ENCODE measurements at places on chromosomes 4 and X.

DNA sequence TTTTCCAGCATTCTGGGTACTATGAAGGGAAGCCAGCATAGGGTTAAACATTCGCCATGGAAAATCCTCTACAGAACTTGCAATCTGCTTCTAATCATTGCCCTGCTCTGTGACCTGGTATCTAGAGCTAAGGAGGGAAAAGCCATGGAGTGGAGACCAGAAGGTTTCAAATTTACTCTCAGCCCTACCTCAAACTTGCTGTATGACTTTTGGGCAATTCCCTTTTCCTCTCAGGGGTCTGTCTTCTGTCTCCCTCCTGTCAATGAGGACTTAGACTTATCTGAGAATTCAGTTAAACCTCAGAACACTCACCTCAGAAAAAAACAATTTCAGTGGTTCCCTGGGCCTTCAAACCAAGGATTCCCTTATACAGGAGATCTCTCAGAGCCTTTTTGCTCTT lies 29.1 kb downstream of the ARHGEF9 start:
- no peak for DNase-seq

- DNase-seq: no peak
Observed at GRCh38 chr4:77002321-77003107, 53.0 kb downstream of the SEPTIN11 start.

- no peak for DNase-seq
Observed at GRCh38 chr4:155745984-155746383, 12.8 kb upstream of the GUCY1B1 start.

- DNase-seq: no peak
Observed at GRCh38 chr4:95798003-95798402, 41.9 kb upstream of the PDHA2 start.

DNA sequence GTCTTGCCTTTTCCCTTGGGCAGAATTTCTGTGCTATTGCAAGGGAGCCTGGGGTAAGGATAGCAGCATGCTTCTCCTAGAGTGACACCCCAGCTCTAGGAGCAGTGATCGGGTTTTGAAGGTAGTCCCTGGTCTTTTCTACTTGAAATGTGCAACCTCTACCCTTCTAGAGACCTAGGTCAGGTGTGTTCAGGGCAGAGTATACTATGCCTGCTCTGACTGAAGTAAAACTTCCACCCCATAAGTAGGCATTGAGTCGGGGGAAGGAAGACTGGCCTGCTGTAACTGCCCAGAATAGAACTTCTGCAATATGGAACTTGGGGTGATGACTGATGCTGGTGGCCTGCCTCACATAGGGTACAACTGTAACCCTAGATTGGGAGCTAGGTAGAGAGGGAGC lies 80.9 kb downstream of the ARHGAP36 start:
- no peak for DNase-seq

GRCh38 chrX:12700745-12701144 lies 90.5 kb upstream of the PRPS2 start:
- DNase-seq: no peak

DNA sequence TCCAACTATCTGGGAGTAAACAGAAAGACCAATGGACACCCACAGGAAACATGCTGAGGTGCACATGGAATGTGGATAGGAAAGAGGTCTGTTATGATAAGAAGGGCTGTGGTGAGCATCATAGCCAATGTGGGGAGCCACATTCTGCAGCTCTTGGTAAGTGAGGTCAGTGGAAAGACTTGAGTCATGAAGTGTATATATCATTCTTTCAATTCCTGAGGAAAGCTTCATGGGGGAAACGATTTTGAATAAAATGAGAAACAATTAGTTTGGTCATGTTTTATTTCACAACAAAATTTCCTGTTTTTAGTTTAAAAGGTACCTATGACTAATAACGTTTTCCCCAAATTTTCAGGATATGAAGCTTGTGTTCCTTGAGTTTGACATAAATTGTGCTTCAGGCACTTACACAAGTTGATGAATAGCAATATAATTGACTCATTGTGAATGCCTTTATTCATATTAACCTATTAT lies 41.4 kb upstream of the RASSF6 start:
- no peak for DNase-seq

- DNase-seq: no peak
Observed at GRCh38 chrX:39834600-39834999, 263.2 kb downstream of the BCOR start.

- DNase-seq: no peak
Observed at GRCh38 chr4:100981447-100982204, 365.7 kb downstream of the PPP3CA start.

DNA sequence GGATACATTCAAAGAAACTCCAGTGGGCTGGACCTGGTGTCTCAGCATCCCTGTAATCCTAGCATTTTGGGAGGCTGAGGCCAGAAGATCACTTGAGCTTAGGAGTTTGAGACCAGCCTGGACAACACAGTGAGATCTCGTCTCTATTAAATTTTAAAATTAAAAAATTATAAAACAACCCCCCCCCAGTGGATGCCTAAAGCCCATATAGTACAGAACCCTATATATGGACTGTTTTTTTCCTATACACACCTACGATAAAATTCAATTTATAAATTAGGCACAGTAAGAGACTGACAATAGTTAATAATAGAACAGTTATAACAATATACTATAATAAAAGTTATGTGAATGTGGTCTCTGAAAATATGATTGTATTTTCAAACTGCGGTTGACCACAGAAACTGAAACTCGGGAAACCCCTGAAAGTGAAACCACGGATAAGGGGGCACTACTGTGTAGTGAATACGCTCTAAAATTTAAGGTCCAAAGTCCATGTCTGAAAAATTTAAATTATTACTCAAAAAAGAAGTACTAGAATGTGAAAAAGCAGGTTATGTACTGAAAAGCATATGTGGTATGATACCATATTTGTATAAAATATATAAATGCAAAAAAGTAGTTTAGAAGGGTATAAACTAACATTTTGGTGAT lies 2.0 kb downstream of the SMIM14 start:
- DNase-seq: no peak

DNA sequence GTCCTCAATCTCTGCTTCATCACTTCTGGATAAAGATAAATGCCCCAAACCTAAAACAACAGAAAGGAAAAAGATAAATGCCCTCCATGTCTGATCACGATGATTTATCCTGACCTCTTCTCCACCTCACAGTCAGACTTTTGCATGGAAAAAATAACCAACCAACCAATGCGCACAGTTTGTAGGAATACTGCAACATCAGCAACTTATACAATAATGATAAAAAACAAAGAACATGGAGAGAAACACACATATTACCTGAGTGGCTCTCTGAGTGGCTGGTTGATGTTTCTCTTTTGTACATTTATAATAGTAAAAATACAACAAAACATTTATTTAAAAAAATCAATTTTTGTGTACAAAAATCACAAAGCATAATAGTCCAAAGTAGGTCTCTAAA lies 93.0 kb upstream of the PUDP start:
- DNase-seq: no peak

DNA sequence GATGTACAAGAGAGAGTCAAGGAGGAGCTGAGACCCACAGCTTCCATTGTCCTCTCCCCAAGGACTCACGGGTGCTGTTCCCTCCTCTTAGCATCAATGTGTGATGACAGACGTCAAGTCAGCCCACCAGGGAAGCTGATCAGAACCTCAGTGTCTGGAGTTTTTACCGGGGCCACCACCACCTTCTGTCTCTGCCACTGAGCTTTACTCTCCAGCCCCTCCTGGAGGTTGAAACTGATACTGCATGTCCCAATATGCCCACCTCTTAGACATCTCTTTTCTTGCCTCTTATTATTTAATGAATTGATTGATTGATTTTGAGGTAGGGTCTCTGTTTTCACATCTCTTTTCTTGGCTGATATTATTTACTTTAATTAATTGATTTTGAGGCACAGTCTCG lies 10.3 kb upstream of the AKAP17A start:
- peak; percentile 73 for DNase-seq

DNA sequence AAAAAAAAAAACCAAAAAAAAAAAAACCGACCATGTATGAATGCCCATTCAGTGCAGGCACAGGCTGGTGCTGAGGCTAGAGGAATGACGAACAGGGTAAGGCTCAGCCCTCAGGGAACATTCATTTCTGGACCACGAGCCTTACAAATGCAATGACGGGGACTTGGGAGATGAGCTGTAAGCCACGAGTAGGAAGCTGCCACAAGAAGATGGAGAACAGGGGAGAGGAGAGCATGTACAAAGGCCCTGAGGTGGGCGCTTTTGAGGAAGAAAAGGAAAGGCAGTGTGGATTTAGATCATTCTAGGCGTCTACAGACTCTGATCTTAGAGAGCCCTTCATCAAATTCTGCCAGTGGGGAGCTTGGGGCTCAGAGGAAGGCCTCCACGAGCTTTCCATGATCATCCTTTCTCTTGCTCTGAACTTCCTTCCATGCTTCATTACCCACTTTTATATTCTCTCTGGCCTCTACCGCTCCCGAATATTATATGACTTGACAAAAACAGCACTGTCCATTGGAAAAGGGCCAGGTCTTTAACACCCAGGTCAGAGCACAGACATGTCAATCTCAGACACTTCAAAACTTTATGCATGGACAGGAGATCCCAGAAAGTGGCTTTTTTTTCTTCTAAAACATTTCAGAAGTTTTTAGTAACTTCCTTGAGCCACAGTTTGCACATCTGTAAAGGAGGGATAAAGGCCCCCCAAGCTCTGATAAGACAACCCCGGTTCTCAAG lies 3.3 kb upstream of the ZNF518B start:
- no peak for DNase-seq

- DNase-seq: no peak
Observed at GRCh38 chr4:113591982-113592381, 169.6 kb downstream of the CAMK2D start.

DNA sequence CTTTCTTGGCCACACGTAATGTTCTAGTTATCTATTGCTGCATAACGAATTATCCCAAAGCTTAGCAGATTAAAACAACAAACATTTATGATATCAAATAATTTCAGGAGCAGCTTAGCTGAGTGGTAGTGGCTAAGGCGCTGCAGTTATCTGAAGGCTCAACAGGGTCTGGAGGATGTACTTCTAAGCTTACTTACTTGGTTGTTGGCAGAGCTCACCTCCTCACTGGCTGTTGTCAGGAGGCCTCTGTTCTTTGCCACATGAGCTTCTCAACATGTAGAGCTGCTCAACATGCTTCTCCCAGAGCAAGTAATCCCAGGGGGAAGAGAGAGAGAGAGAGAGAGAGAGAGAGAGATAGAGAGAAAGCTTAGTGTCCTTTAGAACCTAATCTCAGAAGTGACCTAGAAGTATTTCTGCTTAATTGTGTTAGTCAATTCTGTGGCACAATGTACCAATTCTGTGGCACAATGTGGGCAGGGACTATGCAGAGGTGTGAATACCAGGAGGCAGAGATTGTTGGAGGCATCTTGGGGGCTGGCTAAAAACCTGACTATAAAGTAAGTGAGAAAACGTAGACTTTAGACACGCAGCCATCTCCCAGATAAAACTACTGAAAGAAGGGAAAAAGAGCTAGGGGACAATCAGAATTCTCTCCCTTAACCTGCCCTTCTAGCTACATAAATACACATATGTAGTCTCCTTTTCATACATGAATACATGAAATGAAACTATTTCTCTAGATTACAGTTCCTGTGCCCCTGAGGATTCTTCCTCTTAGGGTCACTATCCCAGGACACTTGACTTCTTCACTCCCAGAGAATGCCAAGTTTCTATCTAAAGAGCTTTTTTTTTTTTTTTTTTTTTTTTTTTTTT lies 40.2 kb downstream of the HOPX start:
- no peak for DNase-seq

- DNase-seq: peak; percentile 37
Observed at GRCh38 chr4:73446336-73446938, 10.4 kb downstream of the AFP start.

GRCh38 chrX:150155436-150156035 lies 207.6 kb upstream of the MAMLD1 start:
- no peak for DNase-seq

DNA sequence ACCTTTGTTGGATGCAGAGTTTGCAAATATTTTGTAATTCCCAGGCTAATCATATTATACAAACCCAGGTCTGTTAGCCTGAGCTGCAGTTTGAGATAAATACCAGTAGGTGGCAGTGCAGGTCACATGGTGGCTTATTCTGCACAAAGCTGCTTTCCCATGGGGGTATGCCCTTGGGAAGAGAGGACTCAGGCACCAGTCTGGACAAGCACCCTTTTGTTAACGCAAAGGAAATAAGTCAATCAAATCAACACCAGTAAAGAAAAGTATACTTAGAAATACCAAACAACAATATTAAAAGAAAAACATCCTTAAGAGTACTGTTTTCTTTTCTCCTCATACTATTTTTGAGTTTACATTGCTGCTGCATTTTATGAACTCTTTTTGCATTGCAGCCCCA lies 389.0 kb upstream of the ZFP42 start:
- DNase-seq: no peak

All from T-cell (primary cell).